Stimulated activated CD4-positive, alpha-beta T cell treated with anti-CD3 and anti-CD28 coated beads, Interleukin-4, amount 100 ng/mL, for 48 hours (primary cell): ENCODE measurements at places on chromosomes 6 and 20.

DNA sequence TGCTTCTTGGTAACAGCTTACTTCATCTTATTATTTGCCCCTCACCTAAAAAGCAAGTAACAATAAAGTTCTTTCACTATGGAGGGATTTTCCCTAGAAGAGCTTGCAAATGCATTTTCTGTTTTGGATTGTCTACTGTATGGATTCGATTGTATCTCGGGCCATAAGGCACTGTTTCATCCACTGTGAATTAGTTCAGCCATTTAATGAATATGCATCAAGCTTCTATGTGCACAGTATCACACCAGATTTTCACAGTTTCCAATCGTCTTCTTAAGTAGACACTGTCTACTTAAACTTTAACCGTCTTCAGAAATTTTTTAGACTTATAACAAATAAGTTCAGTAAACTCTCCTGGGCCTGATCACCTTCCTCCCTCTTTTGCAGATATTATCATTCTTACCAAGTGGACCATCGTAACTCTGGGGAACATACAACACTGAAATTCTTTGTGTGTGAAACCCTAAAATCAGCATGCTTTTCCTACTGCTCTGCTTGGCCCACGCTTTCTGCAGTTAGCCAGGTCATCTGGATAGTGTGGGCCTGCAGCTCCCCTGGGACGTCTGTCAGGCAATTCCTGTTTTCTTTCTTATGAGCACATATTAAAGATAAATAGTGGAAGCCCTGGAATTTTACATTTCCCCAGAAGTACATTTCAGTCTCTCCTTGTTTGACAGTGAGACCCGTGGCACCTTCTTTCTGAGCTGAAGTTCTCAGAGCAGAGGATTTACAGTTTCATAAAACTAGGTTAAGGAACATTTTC lies 136.5 kb upstream of the PDE10A start:
- DNase-seq = no peak

DNA sequence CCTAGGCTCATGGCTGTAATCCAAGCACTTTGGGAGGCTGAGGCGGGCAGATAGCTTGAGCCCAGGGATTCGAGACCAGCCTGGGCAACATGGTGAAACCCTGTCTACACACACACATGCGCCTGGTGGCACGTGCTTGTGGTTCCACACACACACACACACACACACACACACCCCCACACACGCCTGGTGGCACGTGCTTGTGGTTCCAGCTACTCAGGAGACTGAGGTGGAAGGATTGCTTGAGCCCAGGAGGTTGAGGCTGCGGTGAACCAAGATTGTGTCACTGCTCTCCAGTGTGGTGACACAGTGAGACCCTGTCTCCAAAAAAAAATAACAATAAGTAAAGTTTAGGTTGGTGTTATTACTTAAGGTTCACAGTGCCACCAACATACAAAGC lies 165.8 kb downstream of the ZFAND3 start:
- DNase-seq = peak; percentile 4

DNA sequence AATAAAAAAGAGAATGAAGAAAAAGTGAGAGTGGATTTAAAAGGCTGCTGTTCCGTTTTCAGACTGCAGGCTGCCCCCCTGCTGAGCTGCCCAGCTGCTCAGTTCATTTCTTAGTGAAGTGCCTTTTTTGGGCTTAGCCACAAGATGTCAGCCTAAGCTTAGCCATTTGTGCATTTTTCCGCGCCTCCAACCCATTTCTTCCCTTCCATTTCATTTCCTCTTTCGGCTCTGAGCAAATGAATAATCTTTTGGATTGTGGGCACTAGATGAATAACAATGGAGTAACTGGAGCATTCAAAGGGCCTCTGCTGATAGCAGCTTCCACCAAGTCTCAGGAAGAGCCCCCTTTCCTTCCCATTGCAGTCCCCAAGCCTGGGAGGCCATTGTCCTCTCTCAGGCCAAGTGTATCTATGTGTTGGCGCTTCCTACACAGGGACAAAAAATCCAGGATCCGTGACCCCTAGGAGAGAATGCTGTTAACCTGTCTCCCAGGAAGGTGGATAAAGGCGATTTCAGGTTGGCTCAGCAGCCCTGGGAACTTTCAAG lies 83.5 kb upstream of the SPTLC3 start:
- no peak for DNase-seq

DNA sequence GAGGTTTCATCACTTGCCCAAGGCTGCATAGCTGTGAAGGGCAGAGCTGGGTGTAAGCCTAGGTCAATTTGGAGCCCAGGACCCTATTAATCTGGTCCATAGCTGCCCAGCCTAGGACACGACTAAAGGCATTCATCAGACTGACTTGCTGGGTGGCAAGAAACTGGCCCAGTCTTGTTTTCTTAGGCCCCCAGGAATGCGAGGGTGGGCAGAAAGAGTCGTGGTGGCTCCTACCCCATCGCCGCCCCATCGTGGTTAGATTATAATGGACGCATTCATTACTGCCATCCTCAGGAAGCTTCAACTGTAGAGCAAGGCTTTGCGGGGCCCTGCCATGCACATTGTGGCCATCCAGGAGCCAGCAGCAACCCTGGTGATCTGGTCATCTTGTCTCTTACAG lies 16.1 kb downstream of the DYNLRB1 start:
- DNase-seq = no peak

DNA sequence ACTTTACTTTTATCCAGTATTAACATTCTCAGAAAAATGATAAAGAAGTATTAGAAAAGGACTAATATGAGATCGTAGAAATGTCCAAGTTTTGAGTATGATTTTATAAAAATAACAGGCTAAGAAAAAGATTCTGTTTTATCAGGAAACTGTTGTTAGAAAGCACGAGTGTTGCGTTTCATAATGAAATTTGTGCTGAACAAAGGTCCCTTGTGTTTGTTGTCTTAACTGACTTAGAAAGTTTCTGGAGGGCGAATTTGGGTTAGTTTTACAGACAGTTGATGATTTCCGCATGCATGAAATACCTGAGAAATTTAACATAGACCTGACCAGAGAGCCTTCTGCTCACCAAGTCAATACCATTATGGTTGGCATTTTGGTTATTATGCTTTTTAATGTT lies 136.0 kb downstream of the FNDC1 start:
- DNase-seq = no peak

- no peak for DNase-seq
Observed at GRCh38 chr6:12324099-12324498, 33.9 kb downstream of the EDN1 start.

DNA sequence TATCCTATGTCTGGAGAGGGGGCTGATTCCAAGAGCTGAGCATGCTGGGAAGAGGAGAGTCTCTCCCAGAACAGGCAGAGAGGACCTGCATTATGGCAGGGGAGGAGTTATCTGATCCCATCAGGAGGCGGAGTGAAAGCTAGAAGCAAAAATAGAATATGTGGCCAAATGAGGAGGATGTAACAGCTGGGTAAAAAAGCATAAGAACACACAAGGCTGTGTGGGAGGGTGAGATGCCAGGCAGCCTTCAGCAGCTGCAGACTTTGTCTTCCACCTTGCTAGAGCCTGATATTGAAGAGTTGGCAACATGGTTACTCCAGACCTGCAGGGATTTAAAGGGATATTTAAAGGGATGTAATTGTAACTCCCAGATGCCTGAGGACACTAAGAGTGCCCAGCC lies 167.1 kb downstream of the PTPRT start:
- no peak for DNase-seq

DNA sequence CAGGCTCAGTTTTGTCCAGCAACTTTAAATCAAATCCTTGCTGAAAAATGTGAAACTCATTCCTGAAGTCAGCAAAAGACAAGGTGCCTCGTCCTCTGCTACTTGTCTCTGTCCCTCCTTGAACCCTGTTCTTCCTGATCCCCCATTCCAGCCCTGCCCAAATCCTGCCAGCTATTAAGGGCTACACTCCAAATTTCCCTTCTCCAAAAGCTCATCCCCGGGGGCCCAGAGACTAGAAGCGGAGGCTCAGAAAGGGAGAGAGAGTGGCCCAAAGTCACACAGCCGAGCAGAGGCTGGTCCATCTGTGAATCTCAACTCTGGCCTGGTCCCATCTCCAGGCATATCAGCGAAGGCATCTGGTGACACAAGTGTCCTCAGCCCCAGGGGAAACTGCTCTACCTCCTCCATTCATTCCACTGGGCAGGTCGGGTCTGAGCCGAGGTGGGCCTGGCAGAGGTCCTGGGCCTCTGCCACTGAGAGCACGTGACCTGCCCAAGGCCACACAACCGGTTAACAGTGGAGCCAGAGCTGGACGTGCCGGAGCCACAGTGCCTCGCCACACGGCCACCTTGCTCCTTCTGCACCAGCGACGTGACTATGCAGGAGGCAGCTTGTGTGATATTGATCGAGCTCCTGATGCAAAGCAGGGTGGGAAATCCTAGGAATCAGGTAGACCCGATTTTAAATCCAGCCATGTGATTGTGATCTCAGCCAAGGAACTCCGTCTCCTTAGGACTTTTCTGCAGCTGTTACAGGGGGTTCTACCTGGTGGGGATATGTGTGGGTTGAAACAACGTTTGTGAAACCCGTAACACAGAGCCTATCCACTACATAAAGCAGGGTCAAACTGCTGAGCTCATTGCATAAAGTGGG lies 28.6 kb downstream of the NOL4L start:
- no peak for DNase-seq

DNA sequence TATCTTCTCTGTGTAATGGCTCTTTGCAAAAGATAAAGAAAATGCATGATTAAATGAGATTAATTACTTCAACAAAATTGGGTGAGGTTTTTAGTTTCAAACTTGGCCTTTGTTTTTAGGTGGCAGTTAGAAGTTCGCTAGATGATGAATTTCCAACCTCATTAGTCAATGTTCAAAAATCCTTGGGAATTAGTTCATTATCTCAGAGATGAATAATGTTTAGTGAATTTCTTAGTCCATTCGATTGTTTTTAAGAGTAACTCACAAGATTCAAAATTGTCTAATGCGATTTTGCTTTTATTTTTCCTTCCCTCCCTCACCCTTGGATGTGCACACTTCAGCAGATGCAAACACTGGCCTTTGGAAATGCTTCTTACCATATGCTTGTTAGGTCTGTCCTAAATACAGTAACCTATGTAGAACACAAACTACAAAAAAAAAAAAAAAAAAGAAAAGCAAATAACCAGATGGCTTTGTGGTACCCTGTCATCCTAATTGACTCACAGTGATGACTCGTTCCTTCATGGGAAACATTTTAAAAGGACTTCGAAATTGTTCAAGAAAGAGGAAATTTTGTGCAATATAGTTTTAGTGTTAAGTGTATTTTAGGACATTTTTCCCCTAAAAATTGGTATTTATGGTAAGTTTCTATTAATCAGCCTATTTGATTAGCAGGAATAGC lies 66.7 kb downstream of the FAM229B start:
- no peak for DNase-seq

DNA sequence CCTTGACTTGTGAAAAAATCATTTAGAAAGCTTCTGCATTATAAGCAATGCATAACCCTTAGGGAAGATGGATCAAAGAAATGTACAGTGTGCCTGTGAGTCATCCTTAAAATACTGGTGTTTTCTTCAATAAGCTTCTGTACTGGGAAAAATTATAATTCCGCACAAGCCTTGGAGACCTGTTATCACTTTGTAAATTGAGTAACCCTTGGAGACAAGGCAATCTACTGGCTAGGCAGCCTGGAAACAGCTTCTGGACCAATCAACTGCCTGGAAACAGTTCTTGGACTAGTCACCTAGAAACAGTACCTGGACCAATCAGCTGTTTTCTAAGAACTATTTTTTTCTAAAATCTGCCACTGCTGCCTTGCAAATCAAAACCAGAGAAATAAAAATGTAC lies 25.8 kb upstream of the RNGTT start:
- no peak for DNase-seq

DNA sequence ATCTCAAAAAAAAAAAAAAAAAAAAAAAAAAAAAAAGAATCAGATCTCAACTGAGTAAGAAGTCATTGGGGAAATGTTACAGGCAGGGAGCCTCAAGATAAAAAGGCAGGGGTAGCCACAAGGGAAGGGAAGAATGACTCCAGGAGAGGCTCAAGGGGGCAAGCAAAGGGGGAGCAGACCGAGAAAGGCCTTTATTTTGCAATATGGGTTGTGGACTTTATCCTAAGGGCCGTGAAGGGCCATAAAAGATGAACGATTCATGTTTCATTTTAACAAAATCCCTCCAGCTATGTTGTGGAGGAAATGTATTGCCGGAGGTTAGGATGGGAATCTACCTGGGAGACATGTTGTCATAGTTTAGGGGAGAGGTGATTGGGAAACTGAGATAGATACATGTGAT lies 25.8 kb upstream of the SEC63 start:
- DNase-seq = no peak

DNA sequence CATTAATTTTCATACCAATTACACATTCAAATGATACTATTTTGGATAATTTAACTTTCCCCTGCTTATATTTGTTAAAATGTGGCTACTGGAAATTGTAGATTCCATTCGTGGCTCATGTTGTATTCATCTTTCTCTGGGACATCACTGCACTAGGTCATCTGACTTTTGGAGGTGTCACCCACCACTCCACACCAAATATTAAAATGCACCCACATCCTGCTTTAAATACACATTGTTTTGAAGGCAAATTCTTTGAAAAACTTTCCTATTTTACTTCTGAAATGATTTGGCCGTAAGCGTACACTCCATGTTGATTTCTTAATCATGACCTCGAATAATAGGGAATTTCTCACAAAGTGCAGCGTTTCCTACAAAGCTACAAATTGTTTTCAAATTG lies 8.7 kb upstream of the RBM38 start:
- DNase-seq = no peak

DNA sequence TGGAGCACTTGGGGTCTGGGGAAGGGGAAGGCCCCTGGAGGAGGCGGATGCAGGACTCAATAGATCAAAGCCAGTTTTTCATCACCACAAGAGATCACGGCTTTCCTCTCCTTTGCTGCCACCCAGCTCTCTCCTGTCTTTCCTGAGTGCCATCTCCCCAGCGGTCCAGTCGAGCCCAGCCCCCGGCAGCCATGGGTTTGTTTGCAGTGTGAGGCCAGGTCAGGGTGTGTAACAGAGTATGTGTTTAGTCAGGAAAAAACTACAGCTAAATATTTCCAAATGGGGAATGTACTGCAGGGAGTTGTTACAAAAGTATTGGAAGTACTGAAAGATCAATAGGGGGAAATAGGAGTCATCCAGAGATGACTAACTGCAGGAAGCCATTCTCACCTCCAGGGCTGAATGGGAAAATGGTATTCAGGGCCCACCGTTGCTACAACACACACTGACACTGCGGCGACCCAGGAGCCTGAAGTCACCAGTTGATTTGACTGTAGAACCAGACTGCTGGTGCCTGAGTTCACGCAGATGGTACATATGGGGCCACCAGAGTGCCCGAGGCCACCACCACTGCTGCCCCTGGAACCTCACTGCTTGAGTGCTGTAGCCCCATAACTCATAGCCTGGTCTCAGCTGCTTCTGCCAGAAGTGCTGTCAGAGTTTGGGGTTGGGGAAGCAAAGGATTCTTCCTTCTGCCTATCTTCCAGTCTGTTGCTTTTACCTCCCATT lies 23.6 kb upstream of the FANCE start:
- DNase-seq = no peak

- no peak for DNase-seq
Observed at GRCh38 chr20:62716198-62716940, 7.7 kb downstream of the NTSR1 start.

- DNase-seq = no peak
Observed at GRCh38 chr6:13559968-13560650, 14.3 kb upstream of the SIRT5 start.
